ENCODE measurements at places on chromosomes 4 and X. TPM values are rescaled to one million over a fixed set of nuclear protein-coding genes. Genes with fewer than 3 reads are reported as not detected.

USP17L12 gene
- not detected for total RNA-seq

CENPE gene
- 2.4 TPM for total RNA-seq

SPANXD gene
- not detected for total RNA-seq

TCEAL5 gene
- not detected for total RNA-seq

LINC00632 gene
- total RNA-seq: 0.09 TPM

BMPR1B gene
- not detected for total RNA-seq

LIN54 gene
- 9.9 TPM for total RNA-seq

FDCSP gene
- total RNA-seq: not detected

PPP4R3C gene
- total RNA-seq: not detected

CT45A3 gene
- total RNA-seq: not detected

SPACA5 gene
- total RNA-seq: not detected

PAGE4 gene
- total RNA-seq: not detected

RIBC1 gene
- total RNA-seq: 0.11 TPM

IGFBP7 gene
- 851 TPM for total RNA-seq

BLOC1S4 gene
- total RNA-seq: 10.0 TPM

ADH4 gene
- total RNA-seq: not detected

FAT4 gene
- 62.5 TPM for total RNA-seq

ADAM29 gene
- not detected for total RNA-seq

SEC24B gene
- total RNA-seq: 12.4 TPM

INTU gene
- 2.8 TPM for total RNA-seq

AMTN gene
- total RNA-seq: not detected

MAPK10 gene
- total RNA-seq: 0.11 TPM

DIPK2B gene
- 62.7 TPM for total RNA-seq

SPIN4 gene
- total RNA-seq: 13.8 TPM

PCSK1N gene
- 0.11 TPM for total RNA-seq
